ENCODE measurements at places on chromosomes 4 and X. TPM values are rescaled to one million over a fixed set of nuclear protein-coding genes. Genes with fewer than 3 reads are reported as not detected.

- H3K4me3 ChIP-seq = no peak overlapping the region
- H3K27me3 ChIP-seq = no peaks in the 10 kb centered on the region
- no peak overlapping the region for H3K27ac ChIP-seq
These were observed 383.5 kb downstream of the STPG2 start for GRCh38 chr4:97759785-97760184.

GRCh38 chrX:13293700-13294099, 26.2 kb downstream of the ATXN3L start:
- H3K27ac ChIP-seq = no peak overlapping the region
- H3K27me3 ChIP-seq = no peaks in the 10 kb centered on the region
- no peaks in the 10 kb centered on the region for H3K4me1 ChIP-seq
- DNase-seq = no peak
- no peaks in the 10 kb centered on the region for H3K36me3 ChIP-seq

DNA sequence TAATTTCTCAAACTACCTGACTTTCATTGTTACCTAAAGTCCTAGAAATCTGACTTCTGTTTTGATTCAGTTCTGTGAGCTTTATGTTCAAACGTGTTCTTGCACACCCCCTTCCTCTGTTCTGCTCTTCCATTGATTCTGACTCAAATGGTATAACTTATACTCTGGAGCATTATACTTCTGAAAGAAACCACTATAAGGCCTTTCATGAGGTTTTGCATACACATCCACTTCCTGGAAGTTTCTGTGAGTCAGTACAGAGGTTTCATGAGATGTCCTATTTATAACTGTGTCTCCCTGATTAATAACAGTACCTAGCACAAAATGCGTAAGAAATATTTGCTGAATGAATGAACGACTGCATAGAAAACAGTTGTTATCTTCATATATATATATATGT, 540.2 kb upstream of the CT83 start:
- H3K36me3 ChIP-seq = no peaks in the 10 kb centered on the region
- no peaks in the 10 kb centered on the region for H3K4me1 ChIP-seq
- DNase-seq = no peak
- H3K27ac ChIP-seq = no peak overlapping the region

DNA sequence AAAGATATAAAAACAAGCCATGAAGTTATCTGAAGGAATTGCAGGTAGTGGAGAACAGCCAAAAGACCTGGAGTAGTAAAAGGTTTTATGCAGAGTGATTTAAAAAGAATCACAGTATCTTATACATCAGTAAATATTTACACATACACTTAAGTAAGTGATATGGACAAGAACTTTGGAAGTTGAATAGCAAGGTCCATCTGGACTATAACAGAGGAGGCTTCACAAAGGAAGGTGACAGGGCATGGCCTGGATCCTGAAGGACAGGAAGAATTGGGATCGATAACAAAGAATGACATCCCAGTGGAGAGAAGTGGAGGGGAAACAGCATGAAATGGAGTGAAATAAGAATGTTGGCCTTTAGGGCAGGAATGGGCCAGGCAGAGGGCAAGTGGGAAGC, 46.2 kb downstream of the TET2 start:
- no peaks in the 10 kb centered on the region for H3K4me1 ChIP-seq
- no peaks in the 10 kb centered on the region for H3K36me3 ChIP-seq
- no peak overlapping the region for H3K27ac ChIP-seq
- DNase-seq = no peak
- no peak overlapping the region for H3K4me3 ChIP-seq

DNA sequence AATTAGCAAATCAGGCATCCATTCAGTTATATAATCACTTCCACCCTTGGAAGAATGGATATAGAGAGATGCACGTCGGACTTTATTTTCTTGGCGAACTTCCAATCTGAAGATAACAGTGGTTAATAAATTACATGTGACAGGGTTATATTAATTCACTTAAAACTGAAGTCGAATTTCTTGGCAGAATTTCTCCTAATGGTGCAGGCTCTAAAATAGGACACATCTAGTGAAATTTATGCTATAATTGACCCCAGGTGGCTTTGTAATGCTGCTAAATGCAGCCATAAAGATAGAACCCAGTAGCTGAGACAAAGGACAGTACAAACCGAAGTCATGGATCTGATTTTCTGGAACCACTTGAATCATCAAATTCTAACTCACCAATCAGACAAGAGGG, 20.8 kb upstream of the SLC10A4 start:
- no peaks in the 10 kb centered on the region for H3K36me3 ChIP-seq
- DNase-seq = no peak
- no peak overlapping the region for H3K27ac ChIP-seq
- H3K27me3 ChIP-seq = no peaks in the 10 kb centered on the region

The TNIP3 gene
- 18.1 TPM for polyA plus RNA-seq

All from sigmoid colon (tissue), 7 donors.